ENCODE measurements at places on chromosomes 12 and 14. TPM values are rescaled to one million over a fixed set of nuclear protein-coding genes. Genes with fewer than 3 reads are reported as not detected.

DNA sequence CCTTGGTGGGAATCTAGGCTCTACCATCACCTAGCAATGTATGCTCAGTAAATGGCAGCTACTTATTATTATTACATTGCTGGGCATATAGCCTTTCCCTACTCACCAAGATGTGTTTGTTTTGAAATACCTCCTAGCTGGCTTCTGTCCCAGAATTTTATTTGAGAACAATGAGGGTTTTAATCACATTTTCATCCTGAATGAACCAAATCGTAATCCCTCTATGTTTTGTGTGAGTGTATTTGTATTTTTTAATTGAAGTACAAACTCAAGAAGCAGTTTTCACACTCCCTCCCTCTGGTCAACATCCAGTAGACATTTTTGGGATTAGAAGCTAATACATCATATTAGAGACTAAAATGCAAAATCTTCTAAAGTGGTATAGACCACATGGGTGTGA, 7.6 kb downstream of the SLC7A8 start:
- no peak for DNase-seq

GNB3 gene
- 7.1 TPM for total RNA-seq

DNA sequence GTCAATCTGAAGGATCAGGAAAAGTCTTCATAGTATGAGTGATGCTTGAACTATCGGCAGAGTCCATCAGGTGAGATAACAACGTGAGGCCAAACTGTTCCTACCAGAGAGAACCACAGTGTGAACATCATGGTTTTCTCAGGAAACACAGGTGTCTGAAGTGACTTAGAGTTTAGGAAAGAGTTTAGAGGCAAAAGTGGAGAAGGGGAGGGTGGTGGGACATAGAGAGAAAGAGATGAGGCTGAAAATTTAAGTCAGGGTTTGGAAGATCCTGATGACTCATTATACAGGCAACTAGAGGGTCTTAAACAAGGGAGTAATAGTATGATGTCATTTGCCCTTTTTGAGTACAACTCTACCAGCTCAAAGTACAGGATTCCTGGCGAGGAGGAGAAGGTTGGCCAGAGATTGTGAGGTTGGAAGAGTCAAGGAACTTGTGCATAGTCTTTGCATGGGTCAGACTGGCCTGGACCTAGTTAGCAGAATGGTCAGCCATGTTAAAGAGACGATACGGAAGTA, 16.0 kb downstream of the CPNE8 start:
- DNase-seq = no peak

- DNase-seq = no peak
These were observed 451.9 kb upstream of the FBXO33 start for GRCh38 chr14:39884091-39884490.

GLT1D1 gene
- total RNA-seq = 2.0 TPM

STYK1 gene
- total RNA-seq = 0.85 TPM

DLK1 gene
- 0.22 TPM for total RNA-seq

DNA sequence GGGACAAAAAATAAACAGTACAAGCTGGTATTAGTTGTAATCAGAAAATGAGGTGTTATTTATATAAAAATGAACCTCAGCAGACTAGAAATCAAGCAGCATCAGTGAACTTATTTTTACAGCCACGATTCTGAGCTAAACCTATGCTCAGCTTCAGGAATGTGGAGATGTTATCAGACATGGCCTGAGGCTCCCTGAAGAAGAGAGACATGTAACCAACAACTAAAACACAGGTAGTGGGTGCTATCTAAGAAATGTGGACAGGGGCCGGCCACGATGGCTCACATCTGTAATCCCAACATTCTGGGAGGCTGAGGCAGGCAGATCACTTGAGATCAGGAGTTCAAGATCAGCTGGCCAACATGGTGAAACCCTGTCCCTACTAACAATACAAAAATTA, 534.3 kb downstream of the VRK1 start:
- DNase-seq = no peak

ANKRD13A gene
- 41.1 TPM for total RNA-seq

CCDC92 gene
- 49.2 TPM for total RNA-seq

- DNase-seq = no peak
These were observed 18.4 kb downstream of the FGD6 start for GRCh38 chr12:95198914-95199313.

DNA sequence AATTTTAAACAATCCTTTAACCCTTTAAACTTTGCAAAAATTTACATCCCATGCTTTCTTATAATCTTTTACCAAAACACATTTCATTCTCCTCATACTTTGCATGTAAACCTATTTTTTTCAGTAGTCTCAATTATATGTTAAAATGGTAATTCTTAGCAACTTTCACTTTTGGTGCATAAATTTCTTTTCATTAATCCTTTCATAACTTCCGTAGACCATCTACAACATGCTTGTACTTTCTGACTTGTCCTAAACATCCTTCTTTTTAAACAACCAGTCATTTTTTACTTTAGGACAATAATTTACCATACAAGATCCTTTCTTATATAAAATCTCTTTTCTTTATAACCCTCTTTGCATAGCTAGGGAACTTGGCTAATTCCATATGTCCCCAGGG, 19.5 kb downstream of the CCDC91 start:
- DNase-seq = no peak

SSTR1 gene
- 4.1 TPM for total RNA-seq

DYRK4 gene
- 24.8 TPM for total RNA-seq

DNA sequence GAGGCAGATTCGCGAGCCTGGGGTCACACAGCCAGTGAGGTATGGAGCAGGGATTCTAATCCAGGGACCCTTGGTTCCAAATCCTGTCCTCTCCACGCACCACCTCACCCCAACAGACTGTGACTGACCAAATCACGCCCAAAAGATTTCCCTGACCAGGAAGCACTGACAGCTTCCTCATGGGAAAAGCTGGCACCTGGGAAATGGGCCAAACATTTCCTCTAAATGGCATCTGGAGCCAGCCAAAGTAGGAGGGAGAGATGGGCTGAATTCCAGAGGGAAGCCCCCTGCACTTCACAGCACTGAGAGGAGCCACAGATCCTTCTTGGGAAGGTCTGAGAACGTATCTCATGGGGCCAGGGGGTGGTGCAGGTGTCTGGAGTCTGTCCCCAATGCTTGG, 28.8 kb downstream of the CCDC92 start:
- DNase-seq = no peak

ADAM21 gene
- total RNA-seq = not detected

DNA sequence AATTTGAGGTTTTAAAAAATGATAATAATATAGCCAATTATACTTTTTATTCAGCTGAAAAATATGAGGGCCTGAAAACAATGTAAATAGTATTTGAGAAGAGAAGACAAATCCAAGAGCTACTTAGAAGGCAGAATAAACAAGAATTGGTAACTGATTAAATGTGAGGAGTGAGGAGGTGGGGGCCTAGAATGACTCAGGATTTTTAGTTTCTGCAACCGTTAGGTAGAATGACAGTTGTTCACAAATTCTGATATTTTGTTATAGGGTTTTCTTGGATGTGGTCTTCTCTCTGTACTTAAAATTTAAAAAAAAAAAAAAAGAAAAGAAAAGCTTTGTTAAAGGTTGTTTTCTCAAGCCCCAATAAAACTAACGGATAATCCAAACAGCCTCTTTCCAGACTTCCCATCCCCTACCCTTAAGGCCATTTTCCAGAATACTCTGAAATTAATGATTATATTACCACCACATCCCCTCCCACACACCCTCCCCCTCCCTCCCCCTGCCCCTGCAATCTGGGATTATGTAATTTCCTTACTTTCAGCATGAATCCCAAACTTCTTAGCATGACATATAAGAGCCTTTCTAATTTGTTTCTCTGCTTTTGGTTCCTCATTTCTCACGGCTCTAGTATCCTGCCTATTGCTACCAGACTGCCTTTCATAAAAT, 50.4 kb downstream of the LRP6 start:
- DNase-seq = no peak

DNA sequence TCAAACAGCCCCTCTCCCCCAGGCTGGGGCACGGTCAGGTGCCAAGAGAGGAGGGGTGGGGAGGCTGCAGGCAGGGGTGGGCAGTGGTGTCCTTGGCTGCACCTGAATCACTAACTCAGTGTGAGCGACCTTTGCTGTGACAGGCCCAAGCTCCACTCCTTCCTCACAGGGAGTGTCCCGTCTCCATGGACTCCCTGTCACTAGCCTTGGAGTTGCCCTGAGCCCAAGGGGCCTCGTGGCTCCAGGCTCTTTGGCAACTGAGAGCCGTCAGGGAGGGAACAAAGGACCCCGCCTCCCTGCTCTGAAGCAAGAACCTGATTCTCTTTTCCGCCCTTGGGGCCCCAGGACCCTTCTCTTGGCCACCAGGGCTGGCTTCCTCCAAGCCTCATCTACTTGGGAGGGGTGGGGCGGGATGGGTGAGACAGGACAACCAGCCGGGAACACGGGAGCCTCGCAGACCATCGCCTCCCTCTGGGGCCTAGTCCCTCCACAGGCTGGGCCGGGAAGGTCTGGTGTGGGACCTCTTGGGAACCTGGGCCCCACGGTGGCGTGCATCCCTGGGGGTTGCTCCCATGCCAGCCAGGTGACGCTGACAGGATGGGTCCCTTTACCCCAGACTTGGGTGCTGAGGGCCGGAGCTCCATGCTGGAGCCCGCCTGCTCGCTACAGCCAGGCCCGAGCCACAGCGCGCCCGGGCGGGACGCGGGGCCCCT, 935 bp upstream of the ADSS1 start:
- DNase-seq = no peak

GRCh38 chr12:131487388-131488124, 223.3 kb upstream of the SFSWAP start:
- DNase-seq = no peak

GRCh38 chr14:76484355-76484754, 108.4 kb downstream of the ESRRB start:
- no peak for DNase-seq

RBM19 gene
- total RNA-seq = 40.3 TPM

FAM90A1 gene
- total RNA-seq = not detected

DNA sequence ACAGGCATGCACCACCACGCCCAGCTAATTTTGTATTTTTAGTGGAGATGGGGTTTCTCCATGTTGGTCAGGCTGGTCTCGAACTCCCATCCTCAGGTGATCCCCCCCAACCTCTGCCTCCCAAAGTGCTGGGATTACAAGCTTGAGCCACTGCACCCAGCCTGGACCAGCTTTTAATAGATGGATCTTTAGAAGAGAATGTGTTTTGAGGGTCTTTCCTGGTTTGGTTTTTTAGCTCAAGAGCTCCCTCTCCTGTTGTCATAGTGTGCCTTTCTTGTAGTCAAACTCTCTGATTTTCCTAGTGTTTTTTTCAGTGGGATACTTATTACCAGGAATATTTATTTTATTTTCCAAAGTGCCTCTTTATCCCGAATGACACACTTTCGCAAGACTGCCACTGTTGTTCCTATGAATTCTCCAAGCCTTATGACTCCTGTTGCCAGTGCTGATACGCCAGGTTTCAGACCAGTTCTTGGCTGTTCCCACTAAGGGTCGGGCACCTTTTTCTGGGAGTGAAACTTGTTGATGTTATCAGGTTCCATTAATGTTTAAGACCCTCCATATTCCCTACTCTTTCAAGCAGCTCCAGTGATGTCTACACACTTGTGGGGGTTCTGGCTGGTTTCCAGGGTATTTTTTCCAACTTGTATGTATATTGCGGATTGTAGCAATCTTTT, 31.5 kb upstream of the LIMA1 start:
- DNase-seq = peak; percentile 42

HSPA2 gene
- total RNA-seq = 71.5 TPM

GRCh38 chr14:104557766-104558165, 21.8 kb upstream of the C14orf180 start:
- no peak for DNase-seq

DNA sequence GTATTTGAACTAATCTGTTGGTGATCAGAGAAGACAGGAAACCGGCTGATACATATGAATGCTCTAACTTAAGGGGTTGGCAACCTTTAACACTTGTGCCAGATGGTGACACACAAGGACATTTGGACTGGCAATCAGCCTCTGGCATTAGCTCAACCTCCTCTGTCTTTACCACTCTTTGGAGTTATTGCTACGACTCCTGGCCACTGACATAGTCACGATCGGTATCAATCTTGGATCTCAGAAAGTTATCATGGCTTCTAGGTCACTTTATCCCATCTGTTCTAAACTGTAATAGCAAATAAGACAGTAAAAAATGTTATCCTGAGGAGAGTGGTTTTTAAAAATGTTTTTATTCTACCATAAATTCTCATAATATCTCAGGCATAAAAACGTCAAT, 575.2 kb upstream of the MDGA2 start:
- no peak for DNase-seq

Measured in sciatic nerve (tissue), 2 donors.